ENCODE measurements at places on chromosomes 16 and 17.
A peak's percentile ranks its signal among the peaks of the same experiment; 100 is the strongest.

DNA sequence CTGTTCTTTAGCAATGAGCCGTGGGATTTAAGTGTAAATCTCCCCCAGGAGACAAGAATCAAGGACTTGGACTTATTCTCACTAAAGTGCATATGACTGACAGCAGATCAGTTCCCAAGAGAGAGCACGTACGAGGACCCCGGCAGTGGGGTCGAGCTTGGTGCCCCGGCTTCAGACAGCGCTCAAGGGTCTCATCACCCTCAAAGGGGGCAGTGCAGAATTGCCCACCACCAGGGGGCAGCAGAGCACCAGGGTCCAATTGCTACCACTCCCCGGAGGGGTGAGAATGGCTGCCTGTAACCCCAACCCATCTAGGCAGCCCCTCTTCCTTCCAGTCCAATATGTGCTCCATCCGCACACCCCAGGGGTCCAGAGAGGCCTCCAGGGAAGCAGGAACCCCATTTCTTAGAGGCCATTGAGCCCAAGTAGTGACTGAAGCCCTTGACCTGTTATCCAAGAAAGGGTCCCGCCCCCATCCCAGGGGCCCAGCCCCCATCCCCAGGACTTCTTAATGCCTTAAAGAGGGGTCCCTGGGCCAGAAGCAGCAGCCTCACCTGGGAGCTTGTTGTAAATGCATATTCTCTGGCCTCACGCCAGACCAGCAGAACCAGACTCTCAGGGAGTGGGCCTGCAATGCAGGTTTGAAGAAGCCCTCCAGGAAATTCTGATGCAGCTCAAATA lies 86.1 kb downstream of the ZDHHC7 start:
- DNase-seq: no peak

DNA sequence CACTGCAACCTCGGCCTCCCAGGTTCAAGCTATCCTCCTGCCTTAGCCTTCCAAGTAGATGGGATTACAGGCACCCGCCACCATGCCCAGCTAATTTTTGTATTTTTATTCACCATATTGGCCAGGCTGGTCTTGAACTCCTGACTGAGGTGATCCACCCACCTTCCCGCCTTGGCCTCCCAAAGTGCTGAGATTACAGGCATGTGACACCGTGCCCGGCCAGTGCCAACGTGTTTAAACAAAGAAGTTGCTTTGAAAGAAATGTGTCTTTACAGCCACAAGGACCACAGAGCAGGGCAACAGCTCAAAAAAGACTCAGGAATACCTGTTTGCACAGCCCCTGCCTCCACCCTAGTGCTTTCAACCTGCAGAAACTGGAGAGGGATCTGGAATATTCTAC lies 25.0 kb downstream of the ATPAF2 start:
- no peak for DNase-seq

DNA sequence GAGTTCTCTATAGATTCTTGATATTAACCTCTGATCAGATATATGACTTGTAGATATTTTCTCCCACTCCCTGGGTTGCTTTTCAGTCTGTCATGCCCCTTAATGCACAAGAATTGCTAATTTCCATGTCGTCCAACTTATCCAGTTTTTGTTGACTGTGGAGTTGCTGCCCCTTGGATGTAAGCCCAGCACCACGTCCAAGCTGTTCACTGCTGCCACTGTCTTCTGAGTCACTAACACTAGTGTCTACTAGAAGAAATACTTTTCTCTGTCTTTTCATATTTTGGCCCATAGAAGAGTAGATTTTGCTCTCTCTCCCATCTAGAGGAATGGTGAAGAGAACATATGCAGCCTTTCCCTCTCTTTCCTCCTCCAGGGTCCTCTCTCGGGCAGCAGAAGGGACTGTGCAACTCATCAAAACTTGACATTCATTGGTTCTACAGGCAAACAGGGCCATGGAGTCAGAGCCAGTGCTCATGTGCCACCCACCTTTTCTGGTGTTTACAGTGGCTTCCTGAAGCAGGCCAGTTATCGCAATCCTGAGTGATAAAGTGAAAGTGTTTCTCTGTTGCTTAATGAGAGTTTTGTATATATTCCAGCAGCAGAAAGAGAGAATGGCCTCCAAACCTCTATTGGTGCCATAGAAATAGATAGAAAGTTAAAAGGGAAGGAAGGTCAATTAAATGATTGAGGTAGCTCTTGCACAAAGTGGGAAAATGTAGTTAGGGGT lies 22.6 kb upstream of the PMP22 start:
- no peak for DNase-seq

- DNase-seq: no peak
Observed at GRCh38 chr16:82232806-82233205, 62.8 kb upstream of the MPHOSPH6 start.

DNA sequence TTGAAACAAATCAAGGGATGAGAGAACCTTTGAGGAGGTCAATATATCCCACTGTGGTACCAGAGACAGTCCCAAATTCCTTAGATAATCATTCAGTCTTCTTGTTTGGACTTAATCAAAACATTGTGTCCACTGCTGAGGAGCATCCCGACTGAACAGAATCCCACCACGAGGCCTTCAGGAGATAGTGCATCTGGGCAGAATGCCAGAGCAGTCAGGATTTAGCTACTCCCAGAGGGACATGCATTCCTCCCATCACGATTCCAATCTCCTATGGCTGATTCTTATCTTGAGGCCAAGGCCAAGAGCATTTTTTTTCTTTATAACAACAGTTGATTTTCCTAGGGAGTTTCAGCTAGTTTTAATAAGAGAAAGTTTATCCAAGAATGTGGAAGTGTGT lies 87.4 kb upstream of the COX10 start:
- DNase-seq: no peak

DNA sequence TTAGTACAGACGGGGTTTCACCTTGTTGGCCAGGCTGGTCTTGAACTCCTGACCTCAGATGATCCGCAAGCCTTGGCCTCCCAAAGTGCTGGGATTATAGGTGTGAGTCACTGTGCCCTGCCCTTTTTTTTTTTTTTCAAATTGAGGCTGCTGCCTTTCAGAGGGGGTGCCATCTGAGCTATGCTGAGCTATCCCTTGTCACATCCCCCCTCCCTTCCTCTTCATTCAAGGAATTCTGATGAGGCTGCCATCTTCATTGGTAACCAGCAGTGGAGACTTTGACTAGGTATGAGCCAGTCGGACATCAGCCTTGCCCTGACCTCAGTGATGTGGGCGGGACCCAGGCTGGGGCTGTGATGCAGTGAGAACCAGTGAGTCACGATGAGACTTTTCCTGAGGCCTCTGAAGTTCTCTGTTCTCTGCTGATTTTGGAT lies 24.4 kb upstream of the GPT2 start:
- DNase-seq: no peak

GRCh38 chr16:85611444-85612190 lies 1.5 kb upstream of the GSE1 start:
- no peak for DNase-seq

GRCh38 chr17:29126268-29126930 lies 53.8 kb downstream of the MYO18A start:
- DNase-seq: no peak

GRCh38 chr16:74078511-74079231 lies 217.9 kb upstream of the PSMD7 start:
- DNase-seq: no peak

GRCh38 chr16:56288019-56288418 lies 96.7 kb downstream of the GNAO1 start:
- no peak for DNase-seq

DNA sequence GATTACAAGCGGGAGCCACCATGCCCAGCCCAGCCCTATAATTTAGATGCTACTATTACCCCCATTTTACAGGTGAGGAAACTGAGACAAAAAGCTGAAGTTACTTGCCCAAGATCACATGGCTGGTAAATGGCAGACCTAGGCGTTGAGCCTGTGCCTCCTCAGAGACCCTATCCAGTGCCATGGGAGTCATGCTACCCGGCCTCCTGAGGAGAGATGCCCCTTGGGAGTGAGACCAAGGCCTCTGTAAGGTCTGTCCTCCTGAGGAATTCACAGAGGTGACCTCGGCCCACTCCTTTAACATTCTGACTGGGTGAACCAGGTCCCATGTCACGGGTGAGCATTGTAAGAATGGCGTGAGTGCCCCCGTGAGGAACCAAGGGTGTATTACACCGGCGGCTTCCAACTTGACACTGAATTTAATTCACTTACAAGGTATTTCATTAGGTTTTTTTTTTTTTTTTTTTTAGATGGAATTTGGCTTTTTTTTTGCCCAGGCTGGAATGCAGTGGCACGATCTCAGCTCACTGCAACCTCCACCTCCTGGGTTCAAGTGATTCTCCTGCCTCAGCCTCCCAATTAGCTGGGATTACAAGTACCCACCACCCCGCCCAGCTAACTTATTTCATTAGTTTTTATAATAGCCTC lies 95.7 kb downstream of the ABCC6 start:
- peak; percentile 59 for DNase-seq

GRCh38 chr16:21260870-21261791 lies 17.0 kb downstream of the CRYM start:
- no peak for DNase-seq

DNA sequence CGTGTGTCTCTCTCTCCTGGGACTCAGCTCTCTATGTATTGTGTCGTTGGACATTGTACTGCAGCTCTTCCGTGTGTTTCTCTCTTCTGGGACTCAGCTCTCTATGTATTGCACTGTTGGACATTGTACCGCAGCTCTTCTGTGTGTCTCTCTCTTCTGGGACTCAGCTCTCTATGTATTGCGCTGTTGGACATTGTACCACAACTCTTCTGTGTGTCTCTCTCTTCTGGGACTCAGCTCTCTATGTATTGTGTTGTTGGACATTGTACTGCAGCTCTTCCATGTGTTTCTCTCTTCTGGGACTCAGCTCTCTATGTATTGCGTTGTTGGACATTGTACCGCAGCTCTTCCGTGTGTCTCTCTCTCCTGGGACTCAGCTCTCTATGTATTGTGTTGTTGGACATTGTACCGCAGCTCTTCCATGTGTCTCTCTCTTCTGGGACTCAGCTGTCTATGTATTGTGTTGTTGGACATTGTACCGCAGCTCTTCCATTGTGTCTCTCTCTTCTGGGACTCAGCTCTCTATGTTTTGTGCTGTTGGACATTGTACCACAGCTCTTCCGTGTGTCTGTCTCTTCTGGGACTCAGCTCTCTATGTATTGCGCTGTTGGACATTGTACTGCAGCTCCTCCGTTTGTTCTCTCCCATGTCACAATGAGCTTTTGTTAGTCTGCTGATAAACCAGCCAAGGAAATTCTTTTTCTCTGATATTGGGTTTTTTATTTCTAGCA lies 84.8 kb downstream of the RPTOR start:
- DNase-seq: no peak

DNA sequence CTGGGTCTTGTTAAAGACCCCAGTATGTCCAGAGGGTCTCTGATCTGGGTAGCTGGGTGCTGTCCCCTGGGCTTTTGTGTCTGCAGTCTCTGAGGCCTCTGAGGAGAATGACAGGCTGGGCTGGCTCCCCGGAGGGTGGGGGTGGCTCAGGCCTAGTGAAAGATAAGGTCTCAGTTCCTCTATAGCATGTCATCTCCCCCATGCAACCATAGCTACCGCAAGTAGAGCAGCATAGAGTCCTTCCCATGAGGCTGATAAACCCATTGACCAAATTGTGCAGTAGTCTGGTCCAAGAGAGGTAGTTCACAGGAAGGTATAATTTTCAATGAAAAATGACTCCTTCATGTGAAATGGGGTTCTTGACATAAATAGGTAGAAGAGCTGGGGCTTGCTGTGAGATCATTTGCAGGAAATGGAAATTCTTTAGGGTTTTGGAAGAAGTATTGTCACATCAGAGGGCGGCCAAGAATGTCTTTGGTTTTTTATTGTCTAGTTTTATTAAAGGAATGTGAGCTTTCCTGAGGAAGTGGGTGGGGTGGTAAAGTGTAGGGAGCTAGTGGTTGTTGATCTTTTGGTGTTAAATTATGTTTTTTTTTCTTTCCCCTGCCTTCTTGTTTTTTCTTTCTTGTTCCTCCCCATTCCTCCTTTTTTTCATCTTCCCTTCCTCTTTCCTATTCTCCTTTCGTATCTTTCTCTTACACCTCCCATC lies 21.0 kb downstream of the SLC7A6OS start:
- DNase-seq: no peak

DNA sequence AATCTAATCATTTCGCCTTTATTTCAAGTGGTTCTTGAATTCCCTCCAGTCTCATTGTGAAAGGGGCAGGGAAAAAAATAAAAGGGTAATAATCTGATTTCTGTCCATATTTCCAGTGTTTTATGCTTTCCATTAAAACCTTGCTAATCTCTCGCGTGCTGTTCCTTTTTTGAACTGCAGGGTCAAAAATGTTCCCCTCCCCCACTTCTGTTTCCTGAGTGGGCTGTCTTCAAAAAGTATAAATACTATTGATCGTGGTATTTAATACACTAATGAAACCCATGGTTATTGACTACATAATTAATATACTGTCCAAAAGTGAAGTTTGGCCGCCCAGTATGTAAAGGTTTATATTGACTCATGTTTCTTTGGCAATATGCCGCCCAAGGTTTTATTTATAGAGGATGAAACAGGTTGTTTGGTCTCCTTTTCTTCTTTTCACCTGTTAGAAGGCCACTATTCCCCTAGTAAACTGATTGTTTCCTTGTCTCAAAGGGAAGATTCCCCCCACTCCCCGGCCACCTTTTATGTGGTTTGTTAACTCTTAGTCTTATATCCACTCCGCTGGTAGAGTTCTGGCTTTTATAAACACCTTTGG lies 69.7 kb downstream of the RPA1 start:
- DNase-seq: no peak

DNA sequence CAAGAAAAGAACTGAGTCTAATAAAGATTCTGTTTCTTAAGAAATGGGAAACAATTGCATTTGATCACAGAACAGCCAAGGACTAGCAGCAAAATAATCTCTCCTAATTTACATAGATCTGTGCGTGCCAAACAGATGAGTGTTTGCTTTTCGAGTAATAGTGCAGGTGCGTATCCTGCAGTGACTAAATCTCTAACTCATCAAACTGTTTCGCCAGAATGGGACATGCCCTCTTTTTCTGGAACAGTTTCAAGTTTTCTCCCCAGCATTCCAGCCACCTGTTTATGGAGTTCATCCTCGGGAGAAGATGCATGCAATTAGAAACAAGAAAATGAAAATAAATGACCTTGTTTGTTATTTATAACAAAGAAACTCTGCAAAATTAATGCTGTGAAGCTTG lies 5.7 kb upstream of the TOX3 start:
- no peak for DNase-seq

DNA sequence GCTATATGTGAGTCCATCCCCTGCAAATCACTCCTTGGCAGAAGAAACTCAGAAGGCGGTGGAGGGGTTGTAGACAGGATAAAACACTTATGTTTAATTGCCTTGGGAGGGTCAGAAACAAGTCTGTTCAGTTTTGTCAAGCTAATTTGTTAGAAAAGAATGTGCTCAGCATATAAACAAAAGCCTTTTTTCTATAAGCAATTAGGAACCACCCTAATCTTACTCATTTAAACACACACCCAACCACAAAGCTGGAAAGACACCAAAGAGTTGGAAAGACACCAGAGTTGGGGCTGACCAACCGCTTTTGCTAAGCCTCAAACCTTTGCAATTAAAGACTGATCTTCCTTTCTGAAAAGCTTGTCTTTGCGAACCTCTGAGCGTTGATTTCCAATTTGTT lies 439.2 kb upstream of the ERCC4 start:
- no peak for DNase-seq

DNA sequence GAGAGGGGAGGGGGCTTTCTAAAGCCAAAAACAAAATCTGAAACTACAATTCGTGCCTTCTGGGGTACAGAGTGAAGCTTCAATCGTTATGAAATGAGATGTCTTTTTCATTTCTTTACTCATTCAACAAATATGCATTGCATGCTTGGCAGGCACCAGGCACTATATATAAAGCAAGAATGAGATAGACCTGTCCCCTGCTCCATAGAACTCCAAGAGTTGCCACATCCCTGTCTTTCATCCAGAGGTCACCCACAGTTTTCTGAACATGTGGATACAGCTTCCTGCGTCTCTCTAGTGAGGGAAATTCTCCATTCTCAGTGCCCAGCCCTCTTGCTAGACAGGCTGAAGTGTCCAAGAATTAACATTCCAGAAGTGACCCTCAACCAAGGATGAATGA lies 343.2 kb upstream of the MAF start:
- no peak for DNase-seq

Data from D721Med (cell line).